ENCODE measurements at places on chromosomes 13 and 19.
A peak's percentile ranks its signal among the peaks of the same experiment; 100 is the strongest.

GRCh38 chr19:3110126-3110825 is 16.1 kb downstream of the GNA11 start:
- no peak for DNase-seq

- DNase-seq = peak; percentile 65
These were observed 5.9 kb upstream of the CACNG7 start for GRCh38 chr19:53903055-53903680.

- DNase-seq = no peak
These were observed 713.0 kb upstream of the PCDH9 start for GRCh38 chr13:67943116-67943515.

DNA sequence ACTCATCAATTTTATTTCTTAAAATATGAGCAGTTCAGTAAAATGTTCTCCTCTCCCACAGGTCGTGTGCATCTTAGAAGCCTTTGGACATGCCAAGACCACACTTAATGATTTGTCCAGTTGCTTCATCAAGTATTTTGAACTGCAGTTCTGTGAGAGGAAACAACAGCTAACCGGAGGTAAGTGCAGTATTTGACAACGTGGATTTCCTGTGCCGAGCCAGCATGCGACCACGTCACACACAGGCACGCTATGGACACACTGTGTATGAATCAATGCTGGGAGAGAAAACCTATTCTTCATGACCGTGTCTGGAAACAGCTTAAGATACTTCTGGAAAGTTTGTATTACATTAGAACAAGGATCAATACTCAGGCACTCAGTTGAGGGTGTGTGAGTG is 268.5 kb downstream of the MYO16 start:
- DNase-seq = no peak

DNA sequence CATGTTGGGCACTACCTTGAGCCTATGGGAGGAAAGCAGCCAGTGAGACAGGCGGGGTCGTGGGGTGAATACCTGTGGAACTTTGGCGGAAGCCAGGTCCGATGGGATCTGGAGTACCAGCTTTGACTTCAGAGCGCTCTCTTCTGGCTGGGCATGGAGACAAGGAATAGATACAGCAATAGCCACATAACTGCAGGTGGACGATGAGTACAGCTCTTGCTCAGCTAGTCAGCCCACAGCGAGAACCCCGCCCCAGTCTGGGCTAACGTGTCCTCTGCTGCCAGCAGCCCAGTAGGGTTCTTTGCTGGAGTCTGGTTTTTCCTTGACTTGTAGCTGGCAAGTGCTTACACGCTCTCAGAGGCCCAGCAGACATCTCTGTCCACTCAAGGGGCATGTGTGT is 83.4 kb downstream of the SIPA1L3 start:
- DNase-seq = peak; percentile 61

GRCh38 chr19:19540064-19540714 is 2.1 kb downstream of the CILP2 start:
- no peak for DNase-seq

GRCh38 chr13:113836768-113837559 is 26.9 kb downstream of the GAS6 start:
- DNase-seq = peak; percentile 71

GRCh38 chr19:58566989-58567388 is 6.1 kb downstream of the MZF1 start:
- DNase-seq = no peak

DNA sequence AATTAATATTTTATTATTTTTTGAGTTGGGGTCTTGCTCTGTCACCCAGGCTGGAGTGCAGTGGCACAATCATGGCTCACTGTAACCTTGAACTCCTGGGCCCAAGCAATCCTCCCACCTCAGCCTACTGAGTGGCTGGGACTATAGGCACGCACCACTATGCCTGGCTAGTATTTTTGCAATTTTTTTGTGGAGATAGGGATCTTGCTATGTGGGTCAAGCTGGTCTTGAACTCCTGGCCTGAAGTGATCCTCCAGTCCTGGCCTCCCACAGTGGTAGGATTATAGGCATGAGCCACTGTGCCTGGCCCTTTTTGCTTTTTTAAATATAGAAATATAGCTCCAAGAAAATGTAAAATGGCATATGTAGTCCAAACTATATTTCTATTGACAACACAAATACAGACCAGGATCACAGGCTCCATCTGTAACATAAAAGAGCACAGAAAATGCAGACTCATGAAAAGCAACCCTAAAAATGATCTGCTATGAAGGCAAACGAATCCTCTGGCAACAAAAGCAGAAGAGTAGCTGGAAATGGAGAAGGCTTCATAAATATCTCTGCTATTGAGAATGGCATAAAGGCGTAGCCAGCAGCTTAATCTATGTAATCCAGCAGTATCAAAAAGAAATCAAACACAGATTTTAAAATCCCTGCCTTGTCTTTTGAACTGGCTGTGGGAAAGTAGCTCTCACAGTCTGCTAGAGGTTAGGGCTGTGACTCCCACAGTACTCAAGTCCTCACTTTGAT is 200.6 kb downstream of the LHFPL6 start:
- no peak for DNase-seq

DNA sequence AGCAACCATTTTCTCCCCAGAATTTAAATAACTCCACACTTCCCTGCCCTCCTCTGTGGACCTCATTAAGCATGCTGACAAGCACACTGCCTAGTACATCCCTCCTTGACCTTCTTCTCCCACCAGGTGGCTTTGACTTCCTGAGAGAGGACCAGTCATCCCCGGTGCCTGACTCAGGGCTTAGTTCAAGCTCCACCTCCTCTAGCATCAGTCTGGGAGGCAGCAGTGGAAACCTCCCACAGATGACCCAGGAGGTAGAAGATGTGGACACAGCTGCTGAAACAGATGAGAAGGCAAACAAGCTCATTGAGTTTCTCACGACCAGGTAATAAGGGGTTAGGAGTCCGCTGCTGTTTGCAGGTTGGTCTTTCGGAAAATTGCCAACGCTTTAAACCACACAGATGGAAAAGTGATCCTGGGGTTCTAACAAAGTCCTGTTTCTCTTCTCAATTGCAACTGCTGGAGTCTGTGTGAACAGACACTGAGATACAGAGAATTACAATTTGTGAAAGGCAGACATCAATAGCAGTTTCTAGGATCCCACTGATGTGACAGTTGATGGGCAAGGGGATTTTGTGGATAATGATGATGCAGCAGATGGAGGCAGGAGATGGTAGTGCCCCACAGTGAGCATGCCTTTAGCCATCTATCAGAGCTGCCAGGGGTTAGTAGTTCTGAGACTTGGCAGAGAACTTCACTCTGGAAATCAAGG is 86.7 kb downstream of the ZAR1L start:
- DNase-seq = no peak

GRCh38 chr13:50932091-50932490 is 22.5 kb downstream of the RNASEH2B start:
- no peak for DNase-seq

DNA sequence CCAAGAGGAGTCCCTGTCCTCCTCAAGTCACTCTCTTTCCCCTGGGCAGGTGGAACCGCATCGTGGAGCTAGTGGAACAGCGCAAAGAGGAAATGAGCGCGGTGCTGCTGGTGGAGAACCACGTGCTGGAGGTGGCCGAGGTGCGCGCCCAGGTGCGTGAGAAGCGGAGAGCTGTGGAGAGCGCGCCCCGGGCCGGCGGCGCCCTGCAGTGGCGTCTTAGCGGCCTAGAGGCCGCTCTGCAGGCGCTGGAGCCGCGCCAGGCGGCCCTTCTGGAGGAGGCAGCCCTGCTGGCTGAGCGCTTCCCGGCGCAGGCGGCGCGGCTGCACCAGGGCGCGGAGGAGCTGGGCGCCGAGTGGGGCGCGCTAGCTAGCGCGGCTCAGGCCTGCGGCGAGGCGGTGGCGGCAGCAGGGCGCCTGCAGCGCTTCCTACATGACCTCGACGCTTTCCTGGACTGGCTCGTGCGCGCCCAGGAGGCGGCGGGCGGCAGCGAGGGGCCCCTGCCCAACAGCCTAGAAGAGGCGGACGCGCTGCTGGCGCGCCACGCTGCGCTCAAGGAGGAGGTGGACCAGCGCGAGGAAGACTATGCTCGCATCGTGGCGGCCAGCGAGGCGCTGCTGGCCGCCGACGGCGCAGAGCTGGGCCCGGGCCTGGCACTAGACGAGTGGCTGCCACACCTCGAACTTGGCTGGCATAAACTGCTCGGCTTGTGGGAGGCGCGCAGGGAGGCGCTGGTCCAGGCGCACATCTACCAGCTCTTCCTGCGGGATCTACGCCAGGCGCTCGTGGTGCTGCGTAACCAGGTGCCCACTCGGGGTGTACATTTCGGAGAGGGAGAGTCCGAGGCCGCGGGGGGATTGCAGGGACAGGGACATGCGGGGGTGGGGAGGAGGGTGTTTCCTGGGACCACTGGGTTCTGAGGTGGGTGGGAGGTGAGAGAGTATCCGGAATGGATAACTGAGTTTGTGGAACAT is 52.8 kb downstream of the SPTBN4 start:
- no peak for DNase-seq

GRCh38 chr19:33194886-33195644 is 935 bp downstream of the LRP3 start:
- no peak for DNase-seq

- no peak for DNase-seq
These were observed 481.4 kb downstream of the PCDH9 start for GRCh38 chr13:66748712-66749111.

DNA sequence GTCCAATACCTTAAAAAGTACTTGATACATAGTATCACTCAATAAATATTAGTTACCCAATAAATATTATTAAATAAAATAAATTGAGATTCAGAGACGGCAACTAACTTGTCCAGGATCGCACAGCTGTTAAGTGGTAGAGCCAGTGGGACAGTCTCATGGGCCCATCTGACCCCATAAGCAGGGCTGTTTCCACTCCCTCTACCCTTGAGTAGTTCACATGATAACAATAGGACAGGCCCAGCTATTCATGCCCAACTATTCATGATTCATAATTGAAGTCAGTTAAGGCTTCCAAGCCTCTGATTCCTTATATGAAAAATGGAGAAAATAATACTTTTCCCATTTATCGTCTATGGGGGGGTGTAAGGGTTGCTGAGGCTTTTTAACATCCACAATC is 78.2 kb downstream of the C13orf42 start:
- no peak for DNase-seq

DNA sequence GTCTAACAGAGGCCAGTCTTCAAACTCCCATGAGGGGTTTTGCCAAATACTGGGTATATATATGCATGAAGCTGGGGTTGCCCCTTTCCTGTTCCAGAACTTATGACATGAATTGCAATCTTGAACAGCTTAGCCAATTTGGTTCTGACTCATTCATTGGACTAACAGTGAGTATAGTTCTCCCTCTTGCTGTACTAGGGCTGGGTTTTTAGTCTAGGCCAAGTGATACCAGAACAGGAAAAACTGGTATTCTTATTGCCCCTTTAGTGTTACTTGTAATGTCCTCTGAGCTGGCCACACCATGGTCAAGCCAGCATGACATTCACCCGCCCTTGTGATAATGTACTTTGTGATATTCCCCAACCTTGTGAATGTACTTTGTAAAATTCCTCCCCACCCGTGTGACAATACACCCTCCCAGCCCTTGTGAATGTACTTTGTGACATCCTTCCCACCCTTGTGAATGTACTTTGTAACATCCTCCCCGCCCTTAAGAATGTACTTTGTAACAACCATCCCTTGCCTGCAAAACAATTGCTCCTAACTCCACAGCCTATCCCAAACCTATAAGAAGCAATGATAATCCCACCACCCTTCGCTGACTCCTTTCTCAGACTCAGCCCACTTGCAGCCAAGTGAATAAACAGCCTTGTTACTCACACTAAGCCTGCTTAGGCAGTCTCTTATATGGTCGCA is 26.9 kb downstream of the ZNF846 start:
- no peak for DNase-seq

- no peak for DNase-seq
These were observed 1.5 kb downstream of the CD37 start for GRCh38 chr19:49336482-49337266.

DNA sequence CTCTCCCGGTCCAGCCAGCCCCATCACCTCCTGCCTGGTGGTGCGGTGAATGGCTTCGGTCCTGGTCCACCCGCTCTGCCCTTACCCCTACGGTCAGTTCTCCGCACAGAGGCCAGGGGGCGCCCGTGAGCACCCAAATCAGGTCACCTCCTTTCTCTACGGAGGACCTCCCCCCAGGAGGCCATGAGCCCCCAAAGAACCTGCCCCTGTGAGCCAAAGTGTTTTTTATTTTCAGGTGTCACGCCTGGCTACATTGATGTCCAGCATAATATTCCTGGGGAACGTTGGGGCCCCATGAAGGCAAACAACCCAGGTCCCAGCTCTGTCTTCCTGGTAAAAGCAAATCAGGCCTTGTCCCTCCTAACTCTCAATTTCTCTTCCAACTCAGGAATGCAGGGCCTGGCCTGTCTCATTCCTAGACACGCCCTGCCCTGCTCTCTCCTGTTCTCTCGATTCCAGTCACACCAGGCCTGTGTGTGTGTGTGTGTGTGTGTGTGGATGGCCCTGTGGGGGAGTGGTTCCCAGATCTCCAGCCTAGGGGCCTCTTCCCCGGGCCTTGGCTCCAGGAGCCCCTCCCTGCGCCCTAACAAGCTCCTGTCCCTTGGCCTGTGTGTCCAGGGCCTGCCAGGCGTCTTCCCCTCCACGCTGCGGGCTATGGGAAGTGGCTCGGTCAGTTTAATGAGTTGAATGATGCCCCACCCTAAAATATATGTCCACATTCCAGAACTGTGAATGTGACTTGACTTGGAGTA is 9.7 kb upstream of the GIPC1 start:
- peak; percentile 71 for DNase-seq

- DNase-seq = no peak
These were observed 6.1 kb upstream of the ARRDC2 start for GRCh38 chr19:18001777-18002345.

DNA sequence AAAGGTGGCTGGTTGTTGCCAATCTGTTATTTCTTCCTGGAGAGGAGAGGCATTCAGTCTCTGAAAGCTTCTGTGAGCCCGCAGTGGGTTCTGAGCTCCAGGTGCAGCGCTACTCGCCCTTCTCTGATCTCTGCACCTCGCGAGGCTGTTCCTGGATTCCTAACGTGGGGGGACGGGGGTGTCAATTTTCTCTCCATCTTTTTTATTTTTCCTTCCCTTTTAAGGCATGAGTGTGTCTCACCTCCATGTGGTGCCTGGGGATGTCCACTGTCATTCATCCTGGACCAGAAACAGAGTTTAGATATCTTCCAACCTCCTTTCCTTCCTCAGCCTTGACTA is 626 bp downstream of the ZNF233 start:
- DNase-seq = no peak

DNA sequence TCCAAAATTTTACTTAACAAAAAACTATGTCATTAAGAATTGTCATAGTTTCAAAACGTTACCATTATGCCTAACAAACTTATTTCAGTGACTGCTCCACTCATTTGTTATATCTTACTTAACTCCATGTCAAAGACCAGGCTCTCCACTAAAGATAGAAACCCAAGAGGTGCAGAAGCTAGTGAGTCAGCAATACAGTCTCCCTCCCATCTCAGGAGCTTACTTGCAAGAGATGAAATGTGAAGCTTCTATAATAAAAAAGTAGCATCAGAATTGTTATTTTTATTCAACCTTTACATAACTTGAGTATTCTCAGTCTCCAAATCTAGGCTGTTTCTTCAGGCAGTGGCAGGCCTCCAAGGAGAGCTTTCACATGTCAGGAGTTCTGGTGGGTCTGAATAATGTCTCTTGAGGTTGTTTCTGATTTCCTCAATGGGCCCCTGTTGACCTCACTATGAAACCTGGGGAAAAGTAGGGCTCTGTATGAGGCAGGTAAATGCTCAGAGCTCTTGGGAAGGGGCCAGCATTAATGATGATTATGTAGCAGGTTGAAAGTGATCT is 242.0 kb downstream of the NDFIP2 start:
- no peak for DNase-seq

- no peak for DNase-seq
These were observed 14.4 kb downstream of the LIG4 start for GRCh38 chr13:108200781-108201398.
